ENCODE measurements at places on chromosomes 4 and X.

DNA sequence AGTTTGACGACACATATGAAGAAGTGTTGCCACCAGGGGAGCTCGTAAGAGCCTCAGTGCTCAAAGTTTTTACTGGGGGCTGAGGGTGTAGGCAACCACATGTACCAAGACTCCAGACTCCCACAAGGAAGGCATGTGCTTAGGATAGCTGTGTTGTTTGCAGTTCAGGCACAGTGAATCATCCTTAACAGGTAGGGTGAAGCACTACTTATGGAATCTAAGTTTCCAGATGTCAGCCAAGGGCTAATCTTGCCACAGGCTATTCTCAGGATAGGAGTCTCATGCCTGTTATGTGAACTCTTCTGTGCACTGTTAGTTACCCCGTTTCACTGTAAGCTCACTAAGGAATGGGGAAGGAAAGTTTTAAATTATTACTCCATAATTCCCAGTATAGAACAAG is 202.6 kb downstream of the TMA16 start:
- no peak for DNase-seq

GRCh38 chr4:2624782-2625530 is 88.5 kb downstream of the FAM193A start:
- DNase-seq = no peak

DNA sequence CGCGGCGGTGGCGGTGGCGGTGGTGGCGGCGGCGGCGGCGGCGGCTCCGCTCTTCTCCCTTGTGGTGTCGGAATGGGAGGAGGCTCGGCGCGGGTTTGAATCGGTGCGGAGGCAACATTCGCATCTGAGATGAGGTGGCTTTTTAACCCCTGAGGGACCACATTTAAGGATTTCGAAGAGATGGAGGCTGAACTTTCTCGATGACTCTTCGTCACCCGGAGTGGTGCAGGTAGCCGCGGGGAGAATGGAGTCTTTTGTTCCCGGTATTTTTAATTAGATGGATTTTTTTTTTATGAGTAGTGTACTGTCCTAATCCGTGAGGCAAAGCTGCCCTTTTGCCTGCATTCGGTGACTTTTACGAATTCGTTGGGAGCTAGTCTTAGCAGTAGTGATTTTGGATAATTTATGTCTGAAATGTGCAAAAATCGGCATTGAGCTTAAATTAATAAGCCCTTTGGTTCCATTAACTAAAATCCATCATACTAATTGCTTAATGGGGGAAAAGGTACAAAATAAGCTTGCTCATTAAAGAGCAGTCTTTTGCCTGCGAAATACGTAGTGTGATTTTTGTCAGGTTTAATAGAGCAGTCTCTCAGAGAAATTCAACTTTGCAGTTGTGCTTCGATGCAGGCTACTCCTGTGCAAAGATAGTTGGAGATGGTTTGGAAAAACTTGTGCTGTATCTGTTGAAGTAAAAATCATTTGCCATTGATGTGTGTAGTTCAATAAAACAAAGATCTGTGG is 206.2 kb downstream of the TENM3 start:
- no peak for DNase-seq

DNA sequence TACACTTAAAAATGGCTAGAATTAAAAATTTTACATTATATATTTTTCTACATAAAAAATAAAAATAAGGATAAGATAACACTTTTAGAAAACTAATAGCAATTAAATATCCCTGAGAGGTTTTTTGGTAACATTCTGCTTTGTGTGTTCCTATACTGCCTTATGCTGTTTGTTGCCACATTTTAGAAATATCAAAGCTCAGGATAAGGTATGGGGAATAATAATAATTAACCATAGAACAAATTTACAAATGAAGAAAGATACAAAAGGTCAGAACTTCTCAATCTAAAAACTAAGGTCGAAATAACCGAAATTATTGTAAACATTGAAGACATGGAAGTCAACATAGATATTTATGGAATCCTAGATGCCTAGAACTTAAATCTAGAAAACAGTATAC is 71.4 kb downstream of the COX7B2 start:
- no peak for DNase-seq

DNA sequence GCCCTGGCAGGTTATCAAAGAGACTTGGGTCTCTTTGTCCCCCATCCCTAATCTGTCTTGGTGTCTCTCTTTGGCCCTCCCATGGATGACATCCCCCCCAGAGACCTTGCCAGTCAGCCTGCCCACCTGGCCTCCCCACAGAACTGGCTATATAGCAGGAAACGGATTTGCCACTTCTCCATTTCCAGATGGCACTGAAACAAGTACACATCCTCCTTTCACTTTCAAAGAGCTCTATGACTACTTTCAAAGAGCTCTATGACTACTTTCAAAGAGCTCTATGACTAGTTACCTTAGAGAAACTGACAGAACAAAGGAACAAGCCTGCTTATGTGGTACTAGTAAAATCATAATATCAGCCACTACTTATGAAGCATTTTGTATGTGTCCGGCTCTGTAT is 175.3 kb downstream of the MAML3 start:
- no peak for DNase-seq

- DNase-seq = no peak
These were observed 16.7 kb downstream of the EVC2 start for GRCh38 chr4:5691491-5692132.

- no peak for DNase-seq
These were observed 51.9 kb downstream of the CCNI start for GRCh38 chr4:77023920-77024319.

- DNase-seq = no peak
These were observed 133.5 kb downstream of the COL4A6 start for GRCh38 chrX:108304757-108305156.

- DNase-seq = no peak
These were observed 32.4 kb downstream of the MAGEC1 start for GRCh38 chrX:141936080-141936479.

DNA sequence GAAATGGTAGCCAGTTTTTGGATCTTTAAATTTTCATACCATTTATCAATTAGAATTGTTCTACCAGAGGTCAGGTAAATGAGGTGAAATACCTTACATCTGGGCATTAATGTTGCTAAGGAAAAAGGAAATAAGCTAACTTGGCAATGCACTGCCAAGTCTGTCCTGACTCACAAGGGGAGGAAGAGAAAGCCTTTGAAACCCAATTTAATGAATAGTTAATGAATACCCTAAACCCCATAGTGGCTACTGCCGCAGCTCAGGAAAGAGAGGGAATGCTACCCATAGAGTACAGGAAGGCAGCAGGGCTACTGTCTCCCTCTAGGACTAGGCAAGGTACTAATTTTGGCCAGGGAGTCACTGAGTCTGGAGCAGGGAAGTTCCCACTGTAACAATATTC is 16.8 kb upstream of the DHX15 start:
- DNase-seq = no peak

DNA sequence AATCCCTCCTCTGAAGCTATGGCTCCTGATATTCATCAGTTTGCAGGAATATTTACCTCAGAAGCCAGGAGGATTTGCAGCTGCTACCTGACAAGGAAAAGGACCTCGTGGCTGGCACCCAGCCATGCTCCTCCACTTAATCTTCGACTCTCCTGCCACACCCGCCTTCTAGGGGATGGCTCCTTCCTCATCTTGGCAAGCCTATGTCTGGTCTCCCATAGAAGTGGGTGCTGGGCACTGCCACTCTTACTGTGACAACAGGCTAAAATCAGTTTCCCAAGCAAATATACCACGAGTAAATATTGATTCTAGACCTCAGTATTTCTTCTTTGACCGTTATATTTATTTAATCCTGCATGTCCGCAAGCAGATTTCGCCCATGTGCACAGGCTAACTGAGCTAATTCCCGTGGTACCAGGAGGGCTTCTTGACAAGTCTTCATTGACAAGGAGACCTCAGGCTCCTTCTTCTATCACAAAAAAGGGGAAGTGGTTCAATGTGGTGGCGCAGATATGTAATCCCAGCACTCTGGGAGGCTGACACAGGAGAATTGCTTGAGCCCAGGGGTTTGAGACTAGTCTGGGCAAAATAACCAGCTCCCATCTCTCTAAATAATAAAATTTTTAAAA is 52.6 kb upstream of the DCTD start:
- DNase-seq = no peak

DNA sequence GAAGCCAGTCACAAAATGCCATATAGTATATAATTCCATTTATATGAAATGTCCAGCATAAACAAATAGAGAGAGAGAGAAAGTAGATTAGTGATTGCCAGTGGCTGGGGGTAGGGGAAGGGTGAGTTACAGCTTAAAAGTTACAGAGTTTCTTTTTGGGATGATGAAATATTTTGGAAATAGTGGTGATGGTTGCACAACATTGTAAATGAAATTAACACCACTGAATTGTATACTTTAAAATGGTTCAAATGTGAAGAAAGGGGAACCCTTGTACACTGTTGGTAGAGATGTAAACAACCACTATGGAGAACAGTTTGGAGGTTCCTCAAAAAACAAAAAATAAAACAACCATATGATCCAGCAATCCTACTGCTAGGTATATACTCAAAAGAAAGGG is 131.2 kb upstream of the GPC4 start:
- DNase-seq = no peak

- no peak for DNase-seq
These were observed 583.1 kb downstream of the INPP4B start for GRCh38 chr4:142262956-142263355.

DNA sequence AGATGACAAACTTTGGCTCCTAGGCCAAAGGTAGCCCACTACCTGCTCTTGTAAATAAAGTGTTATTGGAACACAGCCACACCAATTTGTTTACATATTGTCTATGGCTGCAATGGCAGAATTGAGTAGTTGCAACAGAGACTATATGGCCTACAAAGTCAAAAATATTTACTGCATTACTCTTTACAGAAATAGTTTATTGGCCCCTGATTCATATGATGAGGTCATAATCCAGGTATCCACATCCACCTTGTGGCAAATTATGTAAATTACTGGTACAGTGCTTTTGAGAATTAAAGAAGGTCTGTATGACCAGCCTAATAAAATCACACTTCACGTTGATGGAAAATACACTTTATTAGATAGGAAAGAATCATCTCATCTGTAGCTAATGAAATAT is 337.0 kb upstream of the DDX53 start:
- DNase-seq = no peak

GRCh38 chr4:88522702-88523324 is 763 bp downstream of the PYURF start:
- peak; percentile 16 for DNase-seq

DNA sequence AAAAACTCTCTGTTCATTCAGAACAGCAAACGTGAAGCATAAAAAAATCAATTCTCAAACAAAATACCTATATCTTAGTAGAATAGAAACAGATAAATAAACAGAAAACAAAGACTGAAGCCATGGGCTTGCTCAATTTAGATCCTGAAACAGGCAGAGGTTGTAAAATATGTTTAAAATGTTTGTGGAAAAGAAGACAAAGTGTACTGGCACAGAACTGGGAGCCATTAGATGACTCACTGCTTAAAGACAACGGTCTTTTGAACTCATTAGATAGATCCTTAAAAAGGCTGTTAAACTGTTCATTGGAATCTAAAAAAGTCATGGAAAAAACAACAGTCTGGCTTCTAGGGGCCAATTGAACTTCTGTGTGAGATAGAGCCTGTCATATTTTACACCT is 247.0 kb upstream of the NDST4 start:
- no peak for DNase-seq

DNA sequence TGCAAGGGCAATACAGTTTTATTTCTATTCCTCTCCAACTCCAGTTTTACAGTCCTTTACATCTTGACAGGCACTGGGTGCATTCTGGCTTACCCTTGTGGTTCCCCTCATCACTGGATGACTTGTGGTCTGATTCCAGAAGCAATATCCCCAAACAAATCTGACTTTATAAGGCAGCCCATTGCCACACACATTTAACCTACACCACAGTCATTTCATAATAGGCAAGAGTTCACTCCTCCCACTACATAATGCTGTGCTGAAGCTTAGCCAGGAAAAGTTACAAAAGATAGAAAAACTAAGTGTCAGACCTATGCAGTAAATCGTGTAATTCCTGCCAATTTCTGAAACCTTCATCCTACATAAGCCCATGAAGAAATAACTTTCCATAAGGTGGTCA is 82.9 kb upstream of the MID1IP1 start:
- DNase-seq = no peak

- DNase-seq = no peak
These were observed 660 bp upstream of the COL25A1 start for GRCh38 chr4:109303140-109303496.

DNA sequence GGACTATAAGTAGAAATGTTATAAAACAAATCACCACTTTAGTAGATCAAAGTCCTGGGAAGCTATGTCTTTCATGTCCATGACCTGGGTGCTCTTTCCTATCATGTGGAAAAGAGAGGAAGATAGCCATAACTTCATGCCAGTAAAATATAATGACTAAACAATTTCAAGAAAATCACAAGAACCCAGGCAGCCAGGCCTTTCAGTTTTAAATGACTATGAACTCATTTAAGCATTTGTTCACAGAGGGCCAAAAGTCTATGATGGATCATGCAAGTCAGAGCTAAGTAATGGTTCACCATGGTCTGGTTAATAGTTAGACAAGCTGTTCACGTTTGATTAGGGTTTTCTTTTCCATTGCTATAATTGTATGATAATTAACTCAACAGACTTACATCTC is 155.8 kb downstream of the PPARGC1A start:
- no peak for DNase-seq

DNA sequence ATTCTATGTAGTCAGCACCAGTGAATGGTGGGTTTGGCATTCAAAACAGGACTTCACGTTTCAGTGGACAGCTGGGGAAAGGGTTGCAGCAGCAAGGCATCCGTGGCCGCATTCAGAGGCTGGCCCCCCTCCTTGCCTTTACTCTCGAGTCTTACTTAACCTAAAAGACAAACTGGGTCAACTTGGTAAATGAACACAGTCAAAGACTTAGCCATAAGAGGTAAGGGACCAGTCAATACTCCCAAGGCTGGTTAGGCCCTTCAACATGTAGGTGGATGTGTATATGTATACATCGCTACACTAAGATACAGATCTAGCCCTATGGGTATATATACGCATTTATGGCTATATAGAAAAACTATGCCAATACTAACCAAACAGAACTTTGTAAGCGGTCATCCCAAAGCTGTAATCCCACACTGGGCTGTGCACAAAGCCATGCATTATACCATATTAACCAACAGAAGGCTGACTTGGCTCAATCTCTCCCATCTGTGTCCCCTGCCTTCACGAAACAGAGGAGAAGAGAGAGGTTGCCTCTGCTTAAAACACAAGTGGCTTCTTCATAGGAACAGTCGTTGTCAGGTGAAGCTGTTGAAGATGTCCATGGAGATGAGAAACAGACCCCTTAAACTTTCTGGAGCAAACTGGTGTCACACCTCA is 61.9 kb downstream of the TSC22D3 start:
- DNase-seq = no peak

GRCh38 chr4:64503416-64503815 is 94.2 kb upstream of the TECRL start:
- DNase-seq = no peak

DNA sequence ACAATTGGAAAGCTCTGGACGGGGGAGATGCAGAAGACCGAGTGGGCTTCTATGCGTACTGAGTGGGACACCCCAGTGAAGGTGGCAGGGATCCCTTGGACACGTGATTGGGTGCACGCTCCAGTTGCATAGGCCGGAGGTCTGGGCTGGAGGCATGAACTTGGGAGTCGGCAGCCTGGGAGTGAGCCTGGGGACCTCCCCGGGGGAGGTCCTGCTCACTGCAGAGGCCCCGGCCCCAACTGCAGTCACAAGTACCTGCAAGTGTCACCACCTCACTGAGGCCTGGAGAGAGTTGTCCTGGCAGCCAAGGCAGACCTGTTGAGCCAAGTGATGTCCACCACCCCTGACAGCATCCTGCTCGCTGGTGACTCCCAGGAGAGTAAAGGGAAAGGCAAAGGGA is 49.3 kb upstream of the HMX1 start:
- no peak for DNase-seq

Measured in stimulated activated CD4-positive, alpha-beta T cell treated with anti-CD3 and anti-CD28 coated beads, Interleukin-15, amount 100 ng/mL, for 1 hour (primary cell).